ENCODE measurements at places on chromosomes 3 and 15.

GRCh38 chr3:187215460-187215859 lies 18.2 kb downstream of the RTP1 start:
- no peak for DNase-seq

DNA sequence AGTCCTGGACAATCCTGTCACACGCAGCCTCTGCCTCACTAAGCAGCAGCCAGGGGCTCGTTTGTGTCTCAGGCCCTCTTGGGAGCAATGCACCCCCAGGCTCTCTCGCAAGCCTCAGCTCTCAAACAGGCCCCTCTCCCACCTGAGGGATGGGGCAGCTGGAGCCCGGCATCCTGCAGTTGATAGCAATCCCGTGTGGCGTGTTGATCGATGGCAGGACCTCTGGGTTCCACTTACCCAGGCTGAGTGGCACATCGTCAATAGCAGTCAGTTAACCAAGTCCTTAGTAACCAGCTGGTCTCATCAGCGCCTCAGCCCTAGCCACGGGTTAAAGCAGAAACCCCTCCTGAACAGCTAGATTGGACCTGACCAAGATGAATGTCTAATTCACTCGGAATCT lies 36.5 kb upstream of the PLXNA1 start:
- DNase-seq: no peak

GRCh38 chr3:77326586-77326985 lies 286.7 kb downstream of the ROBO2 start:
- no peak for DNase-seq

GRCh38 chr3:172192830-172193415 lies 153.5 kb downstream of the FNDC3B start:
- no peak for DNase-seq

DNA sequence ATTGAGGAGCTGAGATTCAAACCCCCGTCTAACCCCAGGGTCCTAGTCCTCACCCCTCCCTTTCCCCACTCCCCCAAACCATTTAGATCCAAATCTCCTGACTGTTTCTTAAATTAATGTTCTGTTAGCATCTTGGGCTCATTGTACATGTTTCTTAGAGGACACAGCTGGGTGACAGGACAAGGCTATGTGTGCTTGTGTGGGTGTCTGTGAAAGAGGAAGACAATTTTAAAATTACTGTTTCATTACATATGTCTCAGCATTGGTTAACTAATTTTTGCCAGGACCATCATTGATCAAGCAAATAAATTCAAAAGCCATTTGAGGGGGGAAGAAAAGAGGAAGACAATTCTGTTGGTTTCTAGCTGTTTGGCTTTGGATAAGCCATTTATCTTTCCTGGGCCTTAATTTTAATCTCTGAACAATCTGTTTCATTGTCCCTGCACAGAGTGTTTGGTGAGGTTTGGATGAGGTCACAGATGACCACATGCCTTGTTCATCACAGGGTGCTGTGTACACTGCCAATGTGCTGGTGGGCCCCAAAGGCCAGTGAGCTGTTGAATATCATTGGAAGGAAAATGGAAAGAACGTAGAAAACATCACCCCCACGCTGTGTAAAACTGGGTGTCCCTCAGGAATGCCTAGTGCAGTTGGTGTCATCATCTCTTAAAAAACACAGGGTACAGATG lies 51.9 kb downstream of the RPLP1 start:
- no peak for DNase-seq

- no peak for DNase-seq
Measured at GRCh38 chr15:39623529-39623931, 42.7 kb downstream of the THBS1 start.

- DNase-seq: no peak
Measured at GRCh38 chr15:50880651-50881114, 27.8 kb upstream of the AP4E1 start.

GRCh38 chr15:44159492-44159891 lies 35.6 kb downstream of the FRMD5 start:
- no peak for DNase-seq

DNA sequence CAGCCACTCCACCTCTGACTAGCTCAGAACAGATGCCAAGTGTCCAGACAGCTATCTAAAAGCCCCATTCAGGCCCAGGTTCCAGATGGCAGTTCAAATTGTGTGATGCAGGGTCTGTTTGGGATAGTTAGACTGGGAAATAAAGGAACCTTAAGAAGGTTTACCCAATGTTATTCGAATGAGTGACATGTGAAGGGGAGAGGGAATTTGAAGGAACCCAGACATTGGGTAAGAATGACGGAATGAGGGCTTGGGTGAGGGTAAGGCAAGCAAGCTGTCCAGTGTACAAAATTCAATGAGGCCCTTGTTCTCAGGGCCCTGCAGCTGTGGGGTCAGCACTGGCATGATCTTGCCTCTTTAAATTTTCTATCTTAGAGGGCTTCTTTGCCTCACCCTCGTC lies 34.1 kb downstream of the ATP13A5 start:
- DNase-seq: no peak

DNA sequence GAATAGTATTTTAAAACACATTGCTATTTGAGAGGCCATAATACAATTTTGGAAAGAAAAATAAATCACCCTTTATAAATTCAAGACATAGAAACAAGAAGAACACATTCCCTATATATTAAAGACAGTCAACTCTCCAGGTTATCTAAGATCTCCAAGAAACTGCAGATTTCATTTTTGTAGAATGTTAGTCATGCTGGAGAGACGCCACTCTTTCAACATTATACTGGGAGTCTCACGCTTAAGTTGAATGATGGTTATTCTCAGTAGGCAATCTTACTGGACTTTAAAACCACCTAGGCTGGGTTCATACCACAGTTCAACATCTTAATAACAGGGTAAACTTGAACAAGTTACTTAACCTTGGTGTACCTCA lies 3.6 kb upstream of the CHRM5 start:
- DNase-seq: no peak

DNA sequence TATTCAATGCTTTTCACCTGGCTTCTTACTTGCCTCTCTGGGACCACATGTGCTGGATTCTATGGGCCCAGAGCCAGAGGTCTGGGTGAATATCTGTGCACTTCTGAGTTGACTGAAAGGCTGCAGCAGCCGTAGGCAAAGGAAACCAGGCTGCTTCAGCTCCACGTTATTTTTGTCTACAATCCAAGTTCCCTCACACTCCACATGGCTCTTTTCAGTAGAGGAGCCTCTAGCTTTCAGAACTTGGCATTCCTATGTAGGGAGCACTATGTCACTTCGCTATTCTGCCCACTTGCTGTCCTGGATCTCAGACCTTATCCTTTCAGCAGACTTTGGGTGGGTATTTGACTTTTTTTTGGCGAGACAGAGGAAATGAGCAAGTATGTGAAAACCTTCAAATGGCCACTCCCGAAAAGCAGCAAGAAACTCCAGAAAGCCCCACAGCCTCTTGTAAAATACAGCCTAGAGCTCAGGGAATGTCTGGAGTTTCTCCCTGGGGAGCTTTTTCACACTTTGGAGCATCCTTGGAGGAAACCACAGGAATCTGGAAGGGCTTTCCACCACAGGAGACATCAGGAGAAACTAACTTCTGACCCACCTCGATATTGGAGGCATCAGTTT lies 80.9 kb downstream of the DUT start:
- no peak for DNase-seq

GRCh38 chr3:57120040-57120439 lies 45.1 kb downstream of the IL17RD start:
- DNase-seq: no peak

GRCh38 chr3:176971613-176972174 lies 225.6 kb downstream of the TBL1XR1 start:
- no peak for DNase-seq

DNA sequence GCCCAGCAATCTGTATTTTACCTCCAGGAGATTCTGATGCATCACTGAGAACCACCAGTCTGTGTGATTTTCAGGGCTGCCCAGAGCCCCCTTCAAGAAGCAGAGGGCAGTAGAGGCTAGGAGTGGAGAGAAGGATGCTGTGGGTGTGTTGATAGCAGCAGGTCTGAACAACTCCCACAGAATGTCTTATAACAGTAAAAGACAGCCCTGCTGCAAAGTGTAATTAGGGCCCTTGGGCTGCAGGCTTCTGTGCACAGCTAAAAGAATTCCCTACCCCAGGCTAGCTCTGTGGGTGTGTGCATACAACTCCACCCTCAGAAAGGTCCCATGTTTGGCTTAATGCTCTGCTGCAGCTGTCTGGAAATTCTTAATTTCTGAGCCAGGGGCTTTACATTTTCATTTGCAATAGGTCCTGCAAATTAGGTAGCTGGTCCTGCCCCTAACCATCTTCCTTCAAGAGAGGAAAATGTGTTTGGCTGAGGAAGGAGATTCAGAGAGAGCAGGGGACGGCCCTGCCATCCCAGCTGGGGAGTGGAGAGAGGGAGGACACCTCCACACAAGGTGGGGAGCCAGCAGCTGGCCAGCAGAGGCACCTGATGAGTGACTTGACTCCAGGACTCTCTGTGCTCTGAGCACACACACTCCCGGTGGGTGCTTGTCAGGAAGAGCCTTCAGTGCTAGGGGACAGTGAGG lies 43.2 kb upstream of the RAB6B start:
- DNase-seq: no peak

GRCh38 chr3:133963657-133964396 lies 65.9 kb downstream of the SLCO2A1 start:
- DNase-seq: no peak

- DNase-seq: no peak
Measured at GRCh38 chr3:161100994-161101393, 4.2 kb downstream of the B3GALNT1 start.

GRCh38 chr3:107284612-107285011 lies 92.6 kb upstream of the CCDC54 start:
- DNase-seq: no peak

GRCh38 chr3:73070675-73071575 lies 9.5 kb downstream of the EBLN2 start:
- no peak for DNase-seq

GRCh38 chr15:60563539-60564404 lies 84.8 kb upstream of the ICE2 start:
- no peak for DNase-seq

GRCh38 chr3:134707908-134708597 lies 57.2 kb upstream of the KY start:
- no peak for DNase-seq

DNA sequence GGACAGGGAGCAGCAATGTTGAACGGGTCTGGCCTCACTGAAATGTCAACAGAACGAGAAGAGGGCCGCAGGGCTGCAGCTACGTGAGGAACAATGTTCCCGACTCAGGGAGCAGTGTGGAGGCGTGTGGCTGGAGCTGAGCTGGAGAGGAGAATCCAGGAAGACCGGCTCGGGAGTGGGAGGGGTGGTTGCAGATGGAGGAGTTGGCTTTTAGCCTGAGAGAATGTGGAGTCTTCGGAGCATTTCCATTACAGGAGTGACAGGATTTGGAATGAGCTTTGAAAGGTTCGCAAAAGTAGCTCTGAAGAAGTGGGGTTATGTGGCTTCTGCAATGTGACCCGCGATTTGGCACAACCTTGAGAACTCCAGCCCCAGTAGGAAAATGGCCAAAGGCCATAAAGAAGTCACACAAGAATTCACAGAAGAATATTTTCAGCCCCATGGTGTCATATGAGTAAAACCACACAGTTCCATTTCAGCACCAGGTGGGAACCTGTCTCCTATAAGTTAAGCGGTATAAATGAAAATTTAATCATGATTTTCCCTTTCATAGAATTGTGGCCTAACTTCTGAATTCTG lies 78.8 kb upstream of the NSMCE3 start:
- DNase-seq: no peak

DNA sequence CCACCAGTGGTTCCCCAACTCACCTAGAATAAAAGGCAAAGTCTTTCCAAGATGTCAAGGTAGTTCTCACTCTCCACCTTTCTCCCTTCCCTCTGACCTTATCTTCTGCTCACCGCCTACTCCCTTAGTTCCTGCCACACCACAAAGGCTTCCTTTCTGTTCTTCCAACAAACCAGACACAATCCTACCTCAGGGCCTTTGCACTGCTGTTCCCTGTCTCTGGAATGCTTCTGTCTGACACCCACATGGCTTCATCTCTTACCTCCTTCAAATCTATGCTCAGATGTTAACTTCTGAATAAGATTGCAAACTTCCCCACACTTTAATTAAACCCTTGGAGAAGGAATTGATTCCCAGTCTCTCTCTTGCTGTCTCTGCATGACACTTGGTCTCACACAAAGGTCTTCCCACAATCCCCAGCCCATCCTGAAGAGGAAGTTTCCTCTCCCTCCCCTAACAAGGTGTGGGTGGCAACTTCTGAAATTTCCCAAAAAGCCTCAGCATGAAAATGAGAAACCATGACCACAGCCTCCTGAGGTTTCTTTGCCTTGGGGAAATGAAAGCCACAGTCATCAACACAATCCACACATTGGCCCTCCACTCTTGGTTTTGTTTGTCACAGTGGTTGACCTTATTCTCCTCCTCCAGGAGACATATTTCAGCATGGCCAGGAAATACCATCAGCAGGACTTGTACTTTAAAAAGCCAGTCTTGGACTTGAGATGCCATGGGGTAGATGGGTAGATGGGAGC lies 3.0 kb upstream of the RYK start:
- DNase-seq: no peak

DNA sequence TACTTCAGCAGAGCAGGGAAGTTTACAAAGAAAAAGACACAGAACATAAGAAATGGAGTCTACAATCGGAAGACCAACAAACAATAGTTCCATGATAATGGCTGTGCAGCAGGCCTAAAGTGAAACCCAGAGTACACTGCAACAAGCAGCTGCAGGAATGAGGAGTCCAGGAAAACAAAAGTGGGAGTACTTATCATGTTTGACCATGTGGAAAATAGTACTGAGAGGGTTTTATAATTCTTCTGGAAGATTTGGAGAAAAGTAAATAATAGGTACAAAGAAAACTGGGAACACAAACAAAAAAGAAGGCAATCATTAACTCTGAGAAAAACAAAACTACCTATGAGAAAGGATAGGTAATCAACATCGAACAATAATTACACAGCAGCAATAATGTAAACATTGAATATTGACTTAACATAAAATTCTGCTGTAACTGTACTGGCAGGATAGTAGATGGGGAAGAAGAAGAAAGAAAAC lies 87.5 kb downstream of the NEK10 start:
- DNase-seq: no peak

- DNase-seq: no peak
Measured at GRCh38 chr15:58830556-58830955, 59.5 kb downstream of the MINDY2 start.

GRCh38 chr3:36538136-36538749 lies 157.9 kb downstream of the STAC start:
- no peak for DNase-seq

- no peak for DNase-seq
Measured at GRCh38 chr3:169390741-169391305, 272.7 kb downstream of the MECOM start.

DNA sequence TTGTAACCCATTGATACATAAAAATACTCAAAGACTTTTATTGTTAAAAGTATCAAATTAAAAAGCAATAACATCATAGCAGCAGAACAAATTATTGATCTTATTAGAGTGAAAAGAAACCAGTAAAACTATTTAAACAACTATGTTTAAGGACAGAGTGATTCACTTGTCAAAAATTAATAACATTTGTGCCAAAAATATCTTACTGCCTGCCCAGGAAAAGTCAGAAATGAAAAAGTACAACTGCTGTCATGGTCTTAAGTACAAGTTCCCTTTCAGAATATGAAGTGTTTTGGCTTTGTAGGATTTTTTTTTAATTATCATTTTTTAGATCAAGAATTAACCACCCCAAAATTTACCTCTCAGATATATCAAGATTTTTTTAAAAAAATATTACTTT lies 3.4 kb downstream of the IFT57 start:
- no peak for DNase-seq

- no peak for DNase-seq
Measured at GRCh38 chr3:149315694-149316093, 17.7 kb downstream of the TM4SF18 start.

All from caudate nucleus (tissue), 63 donors.